ENCODE measurements at places on chromosomes 4 and X. TPM values are rescaled to one million over a fixed set of nuclear protein-coding genes. Genes with fewer than 3 reads are reported as not detected.
A peak's percentile ranks its signal among the peaks of the same experiment; 100 is the strongest.

TRIM61 gene
- 6.9 TPM for total RNA-seq

CPE gene
- not detected for total RNA-seq

DNA sequence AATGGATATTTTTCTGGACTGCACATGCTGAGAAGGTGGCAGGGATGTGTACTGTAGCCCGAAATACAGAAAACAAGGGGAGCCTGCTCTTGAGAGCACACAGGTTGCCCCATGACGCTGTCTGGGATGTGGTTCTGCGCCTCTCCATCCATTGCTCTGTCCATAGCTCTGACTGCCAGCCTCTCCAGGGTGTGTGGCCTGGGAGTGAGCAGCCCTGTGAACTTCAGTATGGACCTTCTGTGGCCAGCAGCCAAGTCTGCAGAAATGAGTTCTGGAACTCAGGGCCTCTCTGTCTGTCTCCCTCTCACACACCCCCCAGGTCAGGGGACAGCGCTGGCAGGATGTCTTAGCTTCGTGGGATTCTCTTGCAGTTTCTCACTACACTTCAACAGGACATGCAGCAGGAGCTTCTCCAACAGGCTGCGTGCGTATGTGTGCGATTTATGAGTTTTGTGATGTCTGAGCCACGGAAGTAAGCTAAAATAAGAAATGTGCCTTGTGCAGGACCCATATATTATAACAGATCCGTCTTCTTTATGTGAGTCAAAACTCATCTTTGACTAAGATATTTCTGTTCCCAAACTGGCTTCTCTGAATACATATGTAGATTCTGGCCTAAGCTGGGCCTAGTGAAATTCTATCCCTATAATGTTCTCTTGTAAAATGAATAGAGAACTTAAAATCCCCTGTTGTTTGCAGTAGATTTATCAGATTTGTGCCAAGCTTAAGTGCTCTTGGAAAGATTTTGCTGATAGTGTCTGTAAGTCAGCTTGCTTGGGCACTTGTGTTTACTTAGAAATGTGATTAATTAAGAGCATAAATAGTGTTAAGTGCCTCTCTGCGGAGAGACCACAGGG is 40.0 kb downstream of the PROM1 start:
- no peaks in the 10 kb centered on the region for H3K27me3 ChIP-seq
- no peak overlapping the region for H3K4me3 ChIP-seq
- peaks cover 3% of the 10 kb centered on the region for H3K4me1 ChIP-seq
- H3K27ac ChIP-seq: no peak overlapping the region
- no peaks in the 10 kb centered on the region for H3K36me3 ChIP-seq
- no peak for DNase-seq

CABS1 gene
- total RNA-seq: not detected

SPP1 gene
- total RNA-seq: not detected

ADH7 gene
- not detected for total RNA-seq

GRCh38 chr4:69044247-69044646 is 52.0 kb upstream of the UGT2B7 start:
- no peaks in the 10 kb centered on the region for H3K27me3 ChIP-seq
- no peak overlapping the region for H3K4me3 ChIP-seq
- no peaks in the 10 kb centered on the region for H3K4me1 ChIP-seq
- DNase-seq: no peak

GRCh38 chr4:81350040-81350439 is 121.7 kb downstream of the RASGEF1B start:
- no peak overlapping the region for H3K27ac ChIP-seq
- no peaks in the 10 kb centered on the region for H3K27me3 ChIP-seq
- H3K4me3 ChIP-seq: no peak overlapping the region
- no peaks in the 10 kb centered on the region for H3K36me3 ChIP-seq

DNA sequence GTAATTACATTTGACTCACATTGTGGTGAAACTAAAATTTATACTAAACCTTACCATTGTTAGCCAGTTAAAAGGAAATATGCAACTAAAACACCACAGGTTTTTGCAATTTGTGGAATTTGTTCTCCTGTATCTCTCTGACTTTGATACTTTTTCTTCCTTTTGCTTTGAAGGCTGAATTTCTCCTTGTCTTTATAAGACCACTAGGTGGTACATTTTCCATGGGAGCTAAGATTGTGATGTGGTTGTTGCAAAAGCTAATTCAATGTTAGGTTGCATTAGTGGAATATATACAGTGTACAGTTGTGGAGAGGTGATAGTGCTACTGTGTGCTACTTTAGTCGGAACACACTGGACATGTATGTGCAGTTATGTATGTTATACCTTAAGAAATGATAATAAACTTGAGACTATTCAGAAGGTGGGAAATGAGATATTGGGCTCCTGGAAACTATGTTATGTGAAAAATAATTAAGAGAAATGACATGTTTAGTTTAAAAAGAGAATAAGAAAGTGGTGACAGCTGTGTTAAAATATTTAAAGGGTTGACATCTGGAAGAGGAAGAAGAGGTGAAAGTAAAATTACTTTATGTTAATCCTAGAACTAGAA is 70.3 kb downstream of the ARL9 start:
- H3K4me3 ChIP-seq: no peak overlapping the region
- no peak overlapping the region for H3K27ac ChIP-seq
- H3K27me3 ChIP-seq: no peaks in the 10 kb centered on the region
- DNase-seq: peak; percentile 50
- no peaks in the 10 kb centered on the region for H3K36me3 ChIP-seq
- H3K4me1 ChIP-seq: no peaks in the 10 kb centered on the region
